ENCODE measurements at places on chromosomes 6 and 20.

DNA sequence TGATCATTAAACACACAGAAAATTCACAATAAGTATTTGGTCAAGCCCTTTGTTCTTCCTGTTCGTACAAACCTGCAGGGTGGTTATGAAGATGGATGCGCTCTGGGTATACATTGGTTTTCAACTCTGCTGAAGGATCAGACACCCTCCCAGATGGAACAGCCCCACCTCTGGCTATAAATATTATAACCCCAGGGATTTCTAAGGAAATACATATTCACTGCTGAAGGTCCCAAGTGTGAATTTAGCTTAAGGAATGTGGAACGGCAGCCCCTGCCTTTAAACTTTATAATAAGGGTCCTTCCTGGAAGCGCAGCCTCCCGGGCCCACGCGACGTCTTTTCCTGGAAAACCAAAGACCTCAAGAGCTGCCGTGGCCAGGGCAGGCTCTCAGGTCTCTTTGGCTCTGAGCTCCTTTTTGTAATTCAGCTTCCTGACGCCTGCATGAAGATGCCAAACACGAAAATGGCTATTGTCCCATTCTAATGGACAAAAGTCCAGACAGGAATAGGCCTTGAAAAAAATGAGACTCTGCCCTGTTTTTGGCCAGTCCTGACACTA is 172.4 kb upstream of the SSTR4 start:
- no peak for DNase-seq

DNA sequence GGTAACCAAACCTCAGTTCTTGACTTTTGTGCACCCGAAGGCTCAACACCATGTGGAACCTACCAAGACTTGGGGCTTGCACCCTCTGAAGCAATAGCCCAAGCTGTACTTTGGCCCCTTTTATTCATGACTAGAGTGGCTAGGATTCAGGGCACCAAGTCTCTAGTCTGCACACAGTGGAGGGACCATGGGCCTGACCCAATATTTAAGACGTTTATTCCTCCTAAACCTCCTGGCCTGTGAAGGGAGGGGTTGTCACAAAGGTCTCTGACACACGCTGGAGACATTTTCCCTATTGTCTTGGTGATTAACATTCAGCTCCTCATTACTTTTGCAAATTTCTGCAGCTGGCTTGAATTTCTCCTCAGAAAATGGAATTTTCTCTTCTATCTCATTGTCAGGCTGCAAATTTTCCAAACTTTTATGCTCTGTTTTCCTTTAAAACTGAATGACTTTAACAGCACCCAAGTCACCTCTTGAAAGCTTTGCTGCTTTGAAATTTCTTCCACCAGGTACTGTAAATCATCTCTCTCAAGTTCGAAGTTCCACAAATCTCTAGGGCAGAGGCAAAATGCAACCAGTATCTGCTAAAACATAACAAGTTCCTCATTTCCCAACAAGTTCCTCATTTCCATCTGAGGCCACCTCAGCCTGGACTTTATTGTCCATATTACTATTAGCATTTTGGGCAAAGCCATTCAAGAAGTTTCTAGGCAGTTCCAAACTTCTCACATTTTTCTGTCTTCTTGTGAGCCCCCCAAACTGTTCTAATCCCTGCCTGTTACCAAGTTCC is 481.4 kb upstream of the BTBD3 start:
- no peak for DNase-seq

GRCh38 chr20:29790510-29790909 is 1467.0 kb upstream of the DEFB115 start:
- no peak for DNase-seq

DNA sequence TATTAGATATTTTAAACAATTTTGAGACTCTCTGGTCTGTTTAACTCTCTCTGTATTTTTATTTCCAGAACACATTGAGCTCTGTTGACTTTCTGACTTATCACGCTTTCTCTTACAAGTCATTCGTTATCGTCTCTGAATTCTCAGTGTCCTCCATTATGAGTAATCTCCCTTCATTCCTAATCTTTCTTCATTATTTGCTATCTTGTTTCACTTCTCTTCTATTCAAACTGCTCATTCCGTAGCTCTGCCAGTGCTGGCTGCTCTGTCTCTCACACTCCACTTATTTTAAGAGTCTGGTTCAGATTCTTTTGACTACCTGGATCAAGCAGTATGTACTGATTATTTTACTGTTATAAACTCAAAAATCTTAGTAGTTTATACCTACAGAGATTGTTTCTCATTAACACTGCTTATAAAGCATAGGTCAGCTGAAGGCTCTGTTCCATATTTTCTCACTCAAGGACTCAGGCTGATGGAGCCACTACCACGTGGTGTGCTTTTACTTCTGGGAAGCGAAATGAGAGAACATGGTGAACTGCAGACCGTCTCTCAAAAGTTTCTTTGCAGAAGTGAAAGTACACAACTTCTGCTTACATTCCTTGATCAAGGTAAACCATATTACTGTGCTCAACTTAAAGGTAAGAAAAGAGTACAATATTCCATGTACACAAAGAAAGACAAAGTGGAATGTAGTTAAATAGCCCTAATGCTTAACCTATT is 485.2 kb downstream of the GRIK2 start:
- no peak for DNase-seq

- peak; percentile 64 for DNase-seq
Measured at GRCh38 chr6:38501931-38502330, 137.8 kb downstream of the BTBD9 start.

DNA sequence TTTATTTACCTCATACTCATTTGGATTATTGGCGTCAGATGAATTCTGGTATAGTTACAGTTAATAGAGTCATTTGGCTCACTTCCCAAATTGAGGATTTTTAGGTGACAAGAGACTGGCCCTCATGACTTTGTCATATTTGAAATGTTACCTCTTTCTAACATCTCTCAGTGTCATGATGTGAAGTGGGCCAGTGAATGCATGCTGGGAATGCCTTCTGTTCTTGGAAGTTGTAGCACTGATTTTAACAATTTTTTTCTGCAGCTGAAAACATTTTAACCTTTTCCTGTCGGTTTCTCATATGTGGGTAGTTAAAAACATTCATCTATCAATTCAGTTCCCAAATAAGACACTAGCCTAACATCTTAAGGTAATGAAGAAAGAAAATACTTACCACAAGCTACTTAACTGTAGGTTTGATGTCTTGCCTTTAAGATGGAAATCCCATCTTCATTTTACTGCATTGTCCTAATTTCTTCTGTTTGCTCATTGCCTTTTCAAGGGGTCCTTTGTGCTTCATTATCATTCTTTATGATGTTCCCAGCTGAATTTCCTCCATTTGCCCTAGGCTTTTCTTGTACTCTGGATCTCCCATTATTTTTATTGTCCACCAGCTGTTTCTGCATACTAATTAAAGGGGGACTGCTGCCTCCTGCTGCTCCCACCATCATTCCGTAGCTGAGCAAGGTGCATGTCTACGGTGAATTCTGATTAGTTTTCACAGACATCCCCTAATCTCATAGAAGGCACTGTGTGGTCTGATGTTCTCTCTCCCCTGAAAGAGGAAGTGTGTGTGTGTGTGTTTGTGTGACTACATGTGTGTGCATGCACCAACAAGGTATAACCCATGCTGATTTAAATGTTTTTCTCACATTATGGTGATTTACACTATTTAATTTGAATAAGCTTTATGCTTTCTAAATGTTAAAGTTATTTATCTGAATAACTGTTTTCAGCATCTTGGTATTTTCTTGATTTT is 109.5 kb downstream of the B3GAT2 start:
- no peak for DNase-seq

DNA sequence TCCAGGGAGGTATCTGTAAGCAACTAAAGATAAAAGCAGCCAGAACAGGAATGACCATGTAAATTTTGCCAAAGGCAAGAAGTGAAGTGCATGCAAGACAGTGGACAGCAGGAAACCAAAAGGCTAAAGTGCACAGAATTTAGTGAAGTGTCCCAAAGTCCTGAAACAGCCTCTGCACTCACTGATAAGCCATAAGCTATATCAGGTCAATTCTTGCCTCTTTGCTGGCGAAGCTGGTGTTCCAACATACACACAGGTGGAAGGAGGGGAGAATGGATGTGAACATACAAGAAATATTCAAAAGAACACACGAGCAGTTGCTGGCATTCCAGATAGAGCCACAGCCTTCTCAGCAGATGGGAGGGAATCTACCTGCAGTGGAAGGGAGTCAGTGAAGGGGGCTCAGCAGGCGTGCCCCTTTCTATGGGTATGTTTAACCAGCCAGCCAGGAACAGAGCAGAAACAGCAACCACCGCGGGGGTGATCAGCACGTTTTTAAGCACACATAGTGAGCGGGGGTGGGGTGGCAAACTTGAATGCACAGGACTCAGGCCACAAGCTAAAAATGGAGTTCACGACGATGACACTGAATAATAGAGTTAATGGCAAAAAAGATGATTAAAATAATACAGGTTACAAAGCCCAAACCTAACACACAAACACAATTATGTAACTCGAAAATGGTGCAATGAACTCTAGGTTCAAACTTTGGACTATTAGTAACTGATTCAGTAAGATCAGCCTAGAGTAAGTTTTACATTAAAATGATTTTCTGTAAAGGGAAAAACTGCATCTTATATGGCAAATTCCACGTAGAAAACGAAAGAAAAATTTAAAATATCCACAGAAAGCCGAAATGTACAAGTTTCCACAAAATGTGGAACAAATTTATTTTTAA is 1.2 kb downstream of the ECI2 start:
- peak; percentile 25 for DNase-seq

DNA sequence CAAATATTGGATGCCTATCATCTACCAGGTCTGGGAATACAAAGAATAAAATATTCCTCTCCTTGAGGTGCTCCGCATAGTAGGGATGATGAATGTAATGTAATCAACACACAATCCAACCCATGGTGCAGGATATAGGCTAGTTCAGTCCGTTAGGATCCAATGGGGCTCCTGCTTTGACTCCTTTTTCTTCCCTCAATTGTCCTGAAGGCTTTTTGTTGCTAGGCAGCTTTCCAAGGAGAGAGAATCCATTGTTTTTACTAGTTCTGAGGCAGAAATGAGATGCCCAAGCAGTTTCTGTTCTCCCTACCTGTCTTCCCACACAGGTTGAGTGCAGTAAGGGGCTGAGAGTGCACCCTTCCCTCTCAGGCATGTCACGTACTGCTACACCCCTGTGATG is 12.1 kb downstream of the WRNIP1 start:
- no peak for DNase-seq

DNA sequence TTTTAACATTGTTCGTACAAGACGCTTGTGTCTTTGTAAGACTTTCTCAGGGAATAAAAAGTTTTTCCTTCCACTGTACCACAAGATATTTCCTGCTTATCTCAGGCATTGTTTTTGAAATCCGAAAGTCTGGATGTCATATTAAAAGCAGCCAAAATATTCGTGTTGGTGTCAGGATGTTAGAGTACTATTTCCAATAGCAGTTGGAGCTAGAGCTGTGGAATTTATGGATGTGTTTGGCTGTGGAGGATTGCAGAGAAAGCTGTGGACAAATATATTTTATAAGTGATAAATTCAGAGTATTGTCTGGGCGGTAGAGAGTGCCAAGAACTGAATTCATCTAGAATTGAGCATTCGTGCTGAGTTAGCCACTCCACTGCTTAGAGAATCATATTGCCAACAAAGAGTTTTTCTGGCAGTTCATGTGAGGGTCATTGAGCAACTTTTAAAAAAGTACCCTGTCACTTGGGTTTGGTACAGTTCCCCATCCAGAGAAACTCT is 57.7 kb downstream of the ZDHHC14 start:
- DNase-seq, result no peak

DNA sequence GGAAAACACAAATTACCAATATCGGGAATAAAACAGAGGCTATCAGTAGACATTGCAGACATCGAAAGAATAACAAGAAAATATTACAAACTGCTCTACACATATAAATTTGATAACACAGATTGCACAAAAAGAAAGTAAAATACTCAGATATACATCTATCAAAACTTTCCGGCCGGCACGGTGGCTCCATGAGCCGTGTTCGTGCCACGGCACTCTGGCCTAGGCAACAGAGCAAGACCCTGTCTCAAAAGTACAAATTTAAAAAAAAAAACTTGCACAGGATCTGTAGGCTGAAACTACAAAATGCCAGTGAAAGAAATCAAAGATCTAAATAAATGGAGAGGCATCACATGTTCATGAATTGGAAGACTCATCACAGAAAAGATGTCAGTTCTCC is 49.4 kb downstream of the SNX5 start:
- DNase-seq, result no peak

DNA sequence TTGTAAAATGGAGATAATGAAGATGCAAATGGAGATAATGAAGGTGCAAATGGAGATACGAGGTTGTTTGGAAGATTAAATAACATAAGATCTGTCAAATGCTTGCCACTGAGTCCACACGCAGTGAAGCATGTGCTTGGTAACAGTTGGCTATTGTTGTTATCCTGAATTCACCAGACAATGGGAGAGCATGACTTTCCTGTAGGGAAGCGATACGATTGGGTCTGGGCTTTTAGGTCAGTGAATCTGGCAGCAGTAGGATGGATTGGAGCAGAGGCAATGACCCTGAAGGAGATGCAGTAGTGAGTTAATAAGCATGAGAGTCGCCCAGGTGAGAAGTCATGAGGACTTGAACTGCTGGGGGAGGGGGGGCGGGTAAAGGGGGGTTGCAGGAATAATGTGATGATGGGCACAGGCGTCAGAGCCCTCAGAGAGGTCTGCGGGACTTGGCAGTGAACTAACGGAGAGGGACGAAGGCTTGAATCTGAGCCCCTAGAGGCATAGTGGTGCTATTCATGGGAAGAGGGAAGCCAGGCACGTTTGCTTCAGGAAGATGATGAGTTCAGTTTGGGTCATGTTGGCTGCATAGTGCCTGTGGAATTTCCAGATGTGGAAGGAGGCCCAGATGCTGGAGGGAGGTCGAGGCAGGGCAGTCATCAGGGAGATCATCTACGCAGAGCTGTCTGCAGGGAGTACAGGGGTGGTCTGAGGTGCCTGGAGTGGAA is 55.4 kb downstream of the ZDHHC14 start:
- DNase-seq, result no peak

GRCh38 chr6:161694995-161695394 is 421.1 kb upstream of the AGPAT4 start:
- peak; percentile 34 for DNase-seq

- no peak for DNase-seq
Measured at GRCh38 chr20:59632541-59633113, 28.3 kb downstream of the PHACTR3 start.

Data from NCI-H1417 (cell line).